Adrenal gland (tissue), 19 donors: ENCODE measurements at places on chromosomes 16 and 17. TPM values are rescaled to one million over a fixed set of nuclear protein-coding genes. Genes with fewer than 3 reads are reported as not detected.

DNA sequence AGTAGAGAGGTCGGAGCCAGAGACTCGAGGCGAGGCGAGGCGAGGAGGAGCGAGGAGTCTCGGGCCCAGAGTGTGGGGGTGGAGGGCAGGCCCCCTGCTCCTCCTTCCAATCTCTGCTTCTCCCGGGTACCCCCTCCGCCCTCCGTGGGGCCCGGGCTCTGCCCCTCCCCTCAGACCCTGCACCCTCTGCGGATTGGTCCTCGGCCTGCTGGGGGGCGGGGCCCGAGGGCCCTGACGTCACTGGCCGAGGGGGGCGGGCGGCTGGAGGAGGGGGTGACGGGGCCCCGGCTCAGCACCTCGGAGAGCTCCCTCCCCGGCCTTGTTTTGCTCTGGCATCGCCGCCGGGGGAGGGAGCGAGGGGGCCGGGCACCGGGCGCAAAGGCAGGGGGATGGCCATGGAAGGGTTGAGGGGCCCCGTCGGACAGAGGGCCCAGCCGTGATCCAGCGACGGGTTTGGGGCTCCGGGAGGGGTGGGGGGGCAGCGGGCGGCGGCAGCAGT, at the start of gene RUNDC3A:
Gene RUNDC3A (plus strand): TSS at position 282 of the 499 bp plus-strand sequence. CDS start 232 bp downstream, outside the sequence.
- DNase-seq = peak; percentile 90
- no peaks in the 10 kb centered on the region for H3K36me3 ChIP-seq
- peaks cover 13% of the 10 kb centered on the region for H3K4me1 ChIP-seq
- H3K27ac ChIP-seq = no peak within 1 kb of the TSS

DNA sequence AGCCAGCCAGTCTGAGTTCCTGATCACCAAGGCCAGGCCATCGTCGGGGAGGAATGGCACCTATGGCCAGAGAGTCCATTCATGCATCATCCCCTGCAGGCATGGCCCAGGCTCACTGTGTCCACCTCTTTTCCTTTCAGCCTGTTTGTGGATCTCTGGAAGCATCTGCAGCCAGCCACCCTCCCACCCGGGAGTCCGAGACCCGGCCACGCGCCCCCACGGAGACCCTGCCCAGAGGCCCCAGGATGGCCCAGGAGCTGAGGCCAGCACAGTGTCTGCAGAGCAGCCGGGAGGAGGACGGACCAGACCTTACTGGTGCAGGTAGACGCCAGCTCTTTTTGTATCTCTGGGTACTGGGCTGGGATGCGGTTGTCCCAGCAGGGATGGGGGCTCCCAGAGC, 245.1 kb upstream of the CIBAR2 start:
- peaks cover 41% of the 10 kb centered on the region for H3K4me1 ChIP-seq
- no peak for DNase-seq
- H3K36me3 ChIP-seq = no peaks in the 10 kb centered on the region
- H3K27ac ChIP-seq = no peak overlapping the region

ARHGAP44 gene
- total RNA-seq = 3.9 TPM

DNA sequence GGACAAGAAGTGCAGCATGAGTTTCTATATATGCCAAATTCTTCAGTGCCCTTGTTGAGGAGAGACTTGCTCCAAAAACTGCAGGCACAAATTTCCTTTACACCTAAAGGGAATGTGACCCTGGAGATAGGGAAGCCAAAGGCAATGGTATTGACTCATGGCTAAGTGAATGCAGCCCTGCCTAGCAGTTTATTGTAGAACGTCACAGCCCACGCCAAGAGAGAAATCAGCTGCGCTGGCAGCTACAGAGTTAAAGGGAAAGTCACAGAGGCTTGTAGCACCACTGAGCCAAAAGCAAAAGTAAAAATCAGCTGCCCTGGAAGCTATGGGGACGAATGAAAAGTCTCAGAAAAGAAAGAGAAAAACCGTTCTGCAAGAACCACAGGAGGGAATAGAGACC, 10.1 kb downstream of the POLR3K start:
- DNase-seq = no peak
- H3K27ac ChIP-seq = no peak overlapping the region
- no peak overlapping the region for H3K4me3 ChIP-seq
- peaks cover 21% of the 10 kb centered on the region for H3K36me3 ChIP-seq
- H3K4me1 ChIP-seq = no peaks in the 10 kb centered on the region

DNA sequence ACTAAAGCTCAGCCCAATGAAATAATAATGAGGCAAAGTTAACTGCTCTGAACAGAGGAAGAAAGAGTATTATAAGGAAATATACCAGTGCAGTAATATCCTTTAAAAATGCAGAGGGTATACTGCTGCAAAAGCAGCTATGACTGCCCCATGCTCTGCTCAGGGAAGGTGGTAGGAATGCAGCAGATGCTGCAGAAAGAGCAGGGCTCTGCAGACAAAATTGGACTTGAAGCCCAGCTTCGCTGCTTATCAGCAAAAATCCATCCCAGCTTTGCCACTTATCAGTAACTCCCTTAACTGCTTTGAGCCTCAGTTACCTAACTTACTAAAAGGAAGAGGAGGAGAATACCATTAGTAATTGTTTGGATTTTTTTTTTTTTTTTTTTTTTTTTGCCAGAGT, 533.8 kb upstream of the CDH5 start:
- H3K4me3 ChIP-seq = no peak overlapping the region
- DNase-seq = no peak
- peaks cover 17% of the 10 kb centered on the region for H3K4me1 ChIP-seq
- H3K27me3 ChIP-seq = no peaks in the 10 kb centered on the region
- H3K36me3 ChIP-seq = no peaks in the 10 kb centered on the region
- no peak overlapping the region for H3K27ac ChIP-seq

- H3K36me3 ChIP-seq = no peaks in the 10 kb centered on the region
- DNase-seq = no peak
- no peaks in the 10 kb centered on the region for H3K4me1 ChIP-seq
- H3K27ac ChIP-seq = peak overlapping the region; percentile 82
- H3K4me3 ChIP-seq = peak overlapping the region; percentile 59
These were observed 1.1 kb downstream of the SLC16A3 start for GRCh38 chr17:82229698-82230608.

DLX4 gene
- not detected for total RNA-seq

PRAC2 gene
- total RNA-seq = not detected

SLC13A2 gene
- not detected for total RNA-seq

DNA sequence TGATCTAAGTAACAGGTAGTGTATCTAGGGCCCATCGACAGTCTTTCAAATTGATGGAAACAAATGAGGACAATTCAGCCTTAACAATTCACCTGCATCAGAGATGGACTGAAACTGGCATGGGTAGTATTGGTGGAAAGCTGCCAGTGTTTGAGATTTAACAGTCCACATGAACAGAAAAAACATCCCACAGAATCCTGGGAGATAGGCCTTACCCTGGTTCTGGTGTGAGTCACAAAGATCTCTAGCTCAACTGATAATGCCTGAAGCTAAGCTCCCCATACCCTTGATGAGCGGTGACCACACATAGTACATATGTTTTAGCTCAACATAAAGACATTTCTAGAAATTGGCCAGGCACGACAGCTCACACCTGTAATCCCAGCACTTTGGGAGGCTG, 21.9 kb downstream of the CRK start:
- H3K36me3 ChIP-seq = peaks cover 27% of the 10 kb centered on the region
- H3K27ac ChIP-seq = no peak overlapping the region
- no peak for DNase-seq
- no peaks in the 10 kb centered on the region for H3K27me3 ChIP-seq
- H3K4me3 ChIP-seq = no peak overlapping the region

DNA sequence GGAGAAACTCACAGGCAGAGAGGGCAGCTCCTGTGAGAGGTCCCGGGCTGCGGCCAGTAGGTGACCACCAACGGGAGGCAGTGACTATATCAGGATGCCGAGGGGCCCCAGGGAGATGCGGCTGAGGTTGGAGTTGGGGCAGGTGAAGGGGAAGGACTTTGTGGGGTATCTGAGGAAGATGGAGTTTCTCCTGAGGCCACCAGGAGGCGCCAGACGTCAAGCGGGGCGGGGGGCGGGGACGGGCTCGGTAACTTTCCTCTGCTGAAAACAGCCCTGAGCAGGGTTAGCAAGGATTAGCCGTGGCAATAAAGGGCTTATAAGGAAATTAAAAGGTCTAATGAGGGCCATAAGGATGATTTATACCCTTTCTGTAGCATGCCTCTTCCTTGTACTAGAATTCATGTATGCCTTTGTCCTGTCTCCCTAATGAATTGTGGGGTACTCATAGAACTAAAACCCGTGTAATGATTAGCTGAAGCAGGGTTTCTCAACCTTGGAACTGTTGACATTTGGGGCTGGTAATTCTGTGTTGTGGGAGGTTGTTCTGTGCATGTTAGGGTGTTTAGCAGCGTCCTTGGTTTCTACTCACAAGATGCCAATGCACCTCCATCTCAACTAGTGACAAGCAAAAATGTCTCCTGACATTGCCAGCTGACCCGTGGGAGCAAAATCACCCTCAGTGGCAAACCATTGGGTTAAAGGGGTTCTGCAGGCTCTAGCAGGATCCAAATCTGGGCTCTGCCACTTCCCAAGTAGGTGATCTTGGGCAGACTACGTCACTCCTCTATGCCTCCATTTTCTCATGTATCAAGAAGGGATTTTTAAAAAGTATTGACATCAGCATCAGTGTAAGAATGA, 74.8 kb upstream of the GRIN2A start:
- peaks cover 8% of the 10 kb centered on the region for H3K4me1 ChIP-seq
- no peak for DNase-seq
- H3K27ac ChIP-seq = no peak overlapping the region

DHRS7C gene
- not detected for total RNA-seq

GRCh38 chr17:37274461-37274860, 101.3 kb upstream of the C17orf78 start:
- DNase-seq = no peak
- no peak overlapping the region for H3K27ac ChIP-seq
- H3K4me1 ChIP-seq = no peaks in the 10 kb centered on the region
- no peaks in the 10 kb centered on the region for H3K27me3 ChIP-seq
- H3K4me3 ChIP-seq = no peak overlapping the region

DNA sequence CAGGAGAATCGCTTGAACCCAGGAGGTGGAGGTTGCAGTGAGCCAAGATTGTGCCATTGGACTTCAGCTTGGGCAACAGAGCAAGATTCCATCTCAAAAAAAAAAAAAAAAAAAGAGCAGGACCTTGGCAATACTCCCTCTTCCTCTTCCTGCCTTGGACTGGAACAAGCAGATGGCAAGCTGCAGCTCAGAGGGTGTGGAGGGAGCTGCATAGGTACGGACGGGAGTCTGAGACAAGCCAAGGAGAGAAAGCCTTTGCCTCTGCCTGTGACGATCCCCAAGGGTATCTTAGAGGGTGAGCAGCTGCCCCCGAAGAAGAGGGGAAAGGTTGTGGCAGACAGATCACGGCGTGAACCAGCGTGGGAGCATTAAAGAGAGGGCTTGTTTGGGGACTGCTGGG, 109.2 kb downstream of the AIPL1 start:
- no peak overlapping the region for H3K27ac ChIP-seq
- no peak for DNase-seq
- peaks cover 3% of the 10 kb centered on the region for H3K27me3 ChIP-seq
- no peak overlapping the region for H3K4me3 ChIP-seq
- no peaks in the 10 kb centered on the region for H3K36me3 ChIP-seq
